ENCODE measurements at places on chromosomes 11 and 22. TPM values are rescaled to one million over a fixed set of nuclear protein-coding genes. Genes with fewer than 3 reads are reported as not detected.

OR8G1 gene
- total RNA-seq, result not detected

ARHGAP8 gene
- 0.28 TPM for total RNA-seq

CDC42EP1 gene
- total RNA-seq, result 7.0 TPM

DERL3 gene
- 0.14 TPM for total RNA-seq

TRIM48 gene
- total RNA-seq, result not detected

JHY gene
- 1.7 TPM for total RNA-seq

OR8D4 gene
- not detected for total RNA-seq

Measured in smooth muscle cell of bladder (primary cell).